Esophagus muscularis mucosa (tissue), 4 donors: ENCODE measurements at places on chromosomes 6 and 20. TPM values are rescaled to one million over a fixed set of nuclear protein-coding genes. Genes with fewer than 3 reads are reported as not detected.
A peak's percentile ranks its signal among the peaks of the same experiment; 100 is the strongest.

DNA sequence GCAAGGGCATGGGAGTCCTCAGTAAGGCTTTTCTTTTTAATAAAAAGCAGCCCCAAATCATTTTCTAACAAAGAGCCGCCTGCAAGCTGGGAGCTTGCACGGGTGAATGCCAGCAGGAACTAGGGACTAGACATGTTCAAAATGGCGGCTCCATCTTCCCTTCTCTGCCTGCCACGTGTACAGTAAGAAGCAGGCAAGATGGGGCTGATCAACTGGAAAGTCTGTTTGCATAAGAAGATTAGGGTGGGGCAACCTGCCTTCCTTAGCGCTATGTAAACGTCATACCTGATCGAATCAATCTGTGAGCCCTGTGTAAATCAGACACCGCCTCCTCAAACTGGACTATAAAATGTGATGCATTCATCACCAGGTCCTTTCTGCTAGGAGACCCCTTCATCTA lies 299.4 kb upstream of the SOX4 start:
- H3K36me3 ChIP-seq = no peaks in the 10 kb centered on the region
- H3K4me3 ChIP-seq = no peak overlapping the region
- H3K27me3 ChIP-seq = no peaks in the 10 kb centered on the region
- H3K4me1 ChIP-seq = no peaks in the 10 kb centered on the region
- no peak overlapping the region for H3K27ac ChIP-seq

GRCh38 chr6:126341126-126341525 lies 1.2 kb downstream of the CENPW start:
- peak overlapping the region; percentile 72 for H3K4me3 ChIP-seq
- H3K27me3 ChIP-seq = no peaks in the 10 kb centered on the region
- H3K4me1 ChIP-seq = peaks cover 11% of the 10 kb centered on the region
- H3K27ac ChIP-seq = no peak overlapping the region

The RWDD2A gene
- 4.5 TPM for total RNA-seq

GRCh38 chr6:33207552-33208090 lies 679 bp upstream of the RING1 start:
- H3K27me3 ChIP-seq = no peaks in the 10 kb centered on the region
- H3K36me3 ChIP-seq = peaks cover 12% of the 10 kb centered on the region
- peaks cover 67% of the 10 kb centered on the region for H3K4me1 ChIP-seq
- H3K27ac ChIP-seq = peak overlapping the region; percentile 97
- peak overlapping the region; percentile 76 for H3K4me3 ChIP-seq

The PACRG gene
- total RNA-seq = 1.8 TPM

The MSH5 gene
- 4.0 TPM for total RNA-seq

The ARMH2 gene
- total RNA-seq = not detected

GRCh38 chr6:137808836-137809315 lies 58.2 kb upstream of the TNFAIP3 start:
- H3K27ac ChIP-seq = peak overlapping the region; percentile 5
- no peaks in the 10 kb centered on the region for H3K27me3 ChIP-seq

- no peak overlapping the region for H3K27ac ChIP-seq
- no peak for DNase-seq
- peaks cover 6% of the 10 kb centered on the region for H3K36me3 ChIP-seq
- H3K4me1 ChIP-seq = peaks cover 14% of the 10 kb centered on the region
- H3K4me3 ChIP-seq = no peak overlapping the region
Observed at GRCh38 chr6:42366999-42367352, 84.8 kb downstream of the TRERF1 start.

- peak overlapping the region; percentile 50 for H3K27ac ChIP-seq
- peaks cover 39% of the 10 kb centered on the region for H3K4me1 ChIP-seq
- DNase-seq = no peak
- peak overlapping the region; percentile 33 for H3K4me3 ChIP-seq
Observed at GRCh38 chr20:20003031-20003954, 13.9 kb upstream of the NAA20 start.

The MOXD1 gene
- total RNA-seq = 15.0 TPM

DNA sequence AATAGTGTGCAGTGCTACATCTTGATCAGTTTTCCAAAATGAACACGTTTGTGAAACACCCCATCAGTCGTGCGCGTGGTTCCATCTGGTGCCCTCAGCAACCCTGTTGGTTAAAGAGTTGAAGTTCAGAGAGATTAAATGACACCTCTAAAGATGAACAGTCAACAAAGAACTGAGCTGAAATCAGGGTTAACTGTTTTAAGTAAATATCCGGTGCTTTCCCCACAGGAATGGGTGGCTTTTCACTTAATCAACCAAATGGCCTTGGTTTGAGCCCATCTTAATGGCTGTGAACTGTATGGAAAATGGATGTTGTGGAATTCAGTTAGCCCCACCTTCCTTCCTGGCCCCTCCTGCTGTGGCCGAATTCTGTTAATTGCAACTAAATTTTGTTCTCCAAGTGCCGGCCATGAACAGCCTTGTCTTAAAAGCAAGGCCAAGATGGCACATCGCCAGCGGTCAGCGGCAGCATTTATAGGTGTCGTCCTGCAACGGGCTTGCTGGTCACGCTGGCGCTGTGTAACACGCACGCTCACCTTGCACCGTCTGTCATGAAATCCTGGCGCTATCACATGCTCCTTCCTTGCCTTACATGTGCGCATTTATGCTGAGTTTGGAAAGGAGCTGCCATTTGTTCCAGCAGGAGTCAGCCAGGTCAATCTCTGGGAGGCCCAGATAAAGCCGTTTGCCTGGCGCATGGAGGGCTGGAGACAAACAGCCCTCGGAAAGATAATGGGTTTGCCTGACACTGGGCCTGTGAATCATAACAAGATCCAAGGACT lies 164.5 kb downstream of the ERMARD start:
- peaks cover 5% of the 10 kb centered on the region for H3K4me1 ChIP-seq
- no peak overlapping the region for H3K4me3 ChIP-seq
- no peaks in the 10 kb centered on the region for H3K27me3 ChIP-seq
- no peaks in the 10 kb centered on the region for H3K36me3 ChIP-seq

- DNase-seq = no peak
- H3K4me3 ChIP-seq = no peak overlapping the region
- H3K27ac ChIP-seq = no peak overlapping the region
- H3K27me3 ChIP-seq = no peaks in the 10 kb centered on the region
Observed at GRCh38 chr20:9323622-9324021, 190.8 kb upstream of the LAMP5 start.

The NKX2-2 gene
- total RNA-seq = not detected

DNA sequence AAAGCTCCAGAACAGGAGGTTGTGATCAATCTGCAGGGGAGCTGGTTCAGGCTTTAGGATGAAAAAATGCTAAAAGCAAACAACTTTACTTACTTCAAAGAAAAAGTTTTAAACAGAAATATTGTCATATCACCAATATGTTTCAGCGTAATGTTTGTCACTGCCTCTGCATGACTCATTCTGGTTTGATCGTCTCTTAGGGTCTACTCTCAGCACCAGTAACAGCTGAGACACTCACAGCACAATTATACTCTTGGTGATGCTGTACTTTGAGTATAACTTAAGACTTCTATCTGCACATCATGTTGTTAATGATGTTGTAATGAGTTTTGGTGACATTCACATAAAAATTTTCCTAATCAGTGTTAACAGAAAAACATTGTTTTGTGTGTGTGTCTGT lies 665.4 kb downstream of the EPM2A start:
- H3K36me3 ChIP-seq = no peaks in the 10 kb centered on the region
- no peaks in the 10 kb centered on the region for H3K27me3 ChIP-seq
- H3K27ac ChIP-seq = no peak overlapping the region
- no peak for DNase-seq
- H3K4me1 ChIP-seq = no peaks in the 10 kb centered on the region

The ERMARD gene
- total RNA-seq = 12.5 TPM

- H3K27ac ChIP-seq = no peak overlapping the region
- H3K4me1 ChIP-seq = peaks cover 6% of the 10 kb centered on the region
- H3K27me3 ChIP-seq = no peaks in the 10 kb centered on the region
- no peak overlapping the region for H3K4me3 ChIP-seq
- DNase-seq = no peak
Observed at GRCh38 chr20:16107172-16107870, 465.9 kb downstream of the KIF16B start.

GRCh38 chr6:168864541-168865460 lies 388.8 kb downstream of the THBS2 start:
- H3K27ac ChIP-seq = no peak overlapping the region
- H3K4me1 ChIP-seq = no peaks in the 10 kb centered on the region
- H3K27me3 ChIP-seq = no peaks in the 10 kb centered on the region
- H3K4me3 ChIP-seq = no peak overlapping the region

GRCh38 chr6:15107644-15108382 lies 138.1 kb upstream of the JARID2 start:
- H3K4me3 ChIP-seq = no peak overlapping the region
- no peaks in the 10 kb centered on the region for H3K4me1 ChIP-seq
- DNase-seq = no peak

The ADAM33 gene
- total RNA-seq = 45.4 TPM

The SAPCD1 gene
- total RNA-seq = not detected

GRCh38 chr6:28248916-28249315 lies 3.2 kb downstream of the ZKSCAN4 start:
- no peak overlapping the region for H3K27ac ChIP-seq
- H3K27me3 ChIP-seq = no peaks in the 10 kb centered on the region
- no peak overlapping the region for H3K4me3 ChIP-seq
- peaks cover 56% of the 10 kb centered on the region for H3K36me3 ChIP-seq

The SLC25A27 gene
- total RNA-seq = 22.3 TPM

The DEFB124 gene
- total RNA-seq = not detected

The NKX2-4 gene
- not detected for total RNA-seq

The RSPH9 gene
- not detected for total RNA-seq

- no peaks in the 10 kb centered on the region for H3K4me1 ChIP-seq
- H3K36me3 ChIP-seq = no peaks in the 10 kb centered on the region
- H3K4me3 ChIP-seq = no peak overlapping the region
- no peak for DNase-seq
- H3K27ac ChIP-seq = no peak overlapping the region
Observed at GRCh38 chr6:120735641-120736040, 598.6 kb downstream of the TBC1D32 start.

DNA sequence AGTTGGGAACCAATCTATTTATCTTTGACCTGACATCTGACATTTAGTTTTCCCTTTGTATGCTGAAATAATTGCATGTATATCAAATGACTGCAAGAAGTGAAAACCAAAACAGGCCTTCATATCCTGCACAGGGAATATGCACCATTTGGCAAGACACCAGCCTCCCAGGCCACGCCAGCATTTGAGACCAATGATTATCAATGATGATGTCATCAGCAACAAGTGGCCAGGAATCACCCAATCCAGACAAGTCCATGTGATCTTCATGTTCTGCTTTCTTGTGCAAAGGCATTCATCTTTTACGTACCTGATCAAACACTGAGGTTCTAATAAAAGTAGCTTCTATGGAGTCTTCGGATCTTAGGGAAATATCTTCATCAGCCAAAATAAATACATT lies 107.4 kb upstream of the TENT5A start:
- DNase-seq = no peak
- no peaks in the 10 kb centered on the region for H3K27me3 ChIP-seq
- no peak overlapping the region for H3K4me3 ChIP-seq
- no peak overlapping the region for H3K27ac ChIP-seq
- no peaks in the 10 kb centered on the region for H3K4me1 ChIP-seq

- no peaks in the 10 kb centered on the region for H3K4me1 ChIP-seq
- no peak overlapping the region for H3K27ac ChIP-seq
- H3K4me3 ChIP-seq = no peak overlapping the region
- no peaks in the 10 kb centered on the region for H3K27me3 ChIP-seq
- H3K36me3 ChIP-seq = no peaks in the 10 kb centered on the region
Observed at GRCh38 chr6:130513770-130514169, 148.0 kb downstream of the TMEM200A start.

The NFKBIL1 gene
- total RNA-seq = 24.4 TPM

DNA sequence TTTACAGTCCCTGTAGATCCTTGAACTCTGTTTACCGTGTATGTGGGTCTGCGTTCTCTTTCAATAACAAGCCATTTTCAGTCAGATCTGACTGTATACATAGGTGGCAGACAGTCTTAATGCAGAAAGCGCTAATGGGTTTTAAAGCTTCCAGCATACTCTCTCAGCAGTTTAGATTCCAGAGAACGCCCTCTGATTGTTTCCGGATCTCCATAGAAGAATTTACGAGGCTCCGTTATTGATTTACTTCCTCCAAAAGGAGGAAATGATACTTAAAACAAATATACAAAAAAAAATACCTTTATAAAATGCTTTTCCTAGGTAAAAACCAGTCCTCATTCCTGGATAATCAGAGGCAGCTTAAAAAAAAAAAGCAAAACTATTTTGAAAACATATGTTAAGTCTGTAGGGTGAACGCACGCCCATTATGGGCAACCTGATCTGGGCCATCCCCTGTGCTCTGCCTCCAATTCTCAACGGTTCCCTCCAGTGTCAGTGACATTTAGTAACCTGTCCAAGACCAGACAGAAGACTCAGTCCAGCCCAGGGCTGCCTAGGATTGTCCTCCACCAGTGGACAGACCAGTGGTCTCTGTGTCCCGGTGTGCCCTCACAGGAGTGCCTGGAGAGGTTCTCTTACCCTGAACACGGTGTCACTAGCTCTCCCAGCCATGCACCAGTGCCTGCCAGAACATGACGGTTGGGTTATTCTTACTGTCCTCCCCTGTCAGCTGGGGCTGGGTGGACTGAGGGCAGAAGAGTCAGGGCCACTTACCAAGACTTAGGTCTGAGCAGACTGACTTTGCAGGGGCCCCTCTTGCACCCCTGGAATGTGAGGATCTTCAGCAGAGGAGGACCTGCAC lies 217.3 kb downstream of the ARID1B start:
- H3K4me3 ChIP-seq = no peak overlapping the region
- H3K36me3 ChIP-seq = no peaks in the 10 kb centered on the region
- no peak overlapping the region for H3K27ac ChIP-seq
- DNase-seq = no peak
- H3K27me3 ChIP-seq = no peaks in the 10 kb centered on the region

DNA sequence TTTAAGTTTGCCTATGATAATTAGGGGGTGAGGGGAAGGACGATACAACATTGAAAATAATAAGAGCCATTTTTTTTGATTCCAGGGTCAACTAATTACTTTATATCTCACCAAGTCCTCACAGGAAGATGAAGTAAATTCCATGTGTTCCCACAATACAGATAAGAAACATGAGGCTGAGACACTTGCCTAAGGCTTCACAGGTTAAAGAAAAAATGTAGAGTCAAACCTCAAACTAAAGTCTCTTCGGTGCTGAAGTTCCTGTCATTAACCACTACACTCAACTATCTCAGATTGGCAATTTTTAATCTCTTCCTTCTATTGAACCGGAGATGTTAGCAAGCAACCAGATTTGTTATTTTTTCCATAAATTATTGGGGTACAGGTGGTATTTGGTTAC lies 33.0 kb downstream of the MRAP2 start:
- no peaks in the 10 kb centered on the region for H3K4me1 ChIP-seq
- H3K36me3 ChIP-seq = no peaks in the 10 kb centered on the region
- no peaks in the 10 kb centered on the region for H3K27me3 ChIP-seq

GRCh38 chr20:46025376-46025783 lies 3.6 kb upstream of the SLC12A5 start:
- H3K36me3 ChIP-seq = no peaks in the 10 kb centered on the region
- H3K27me3 ChIP-seq = peaks cover 54% of the 10 kb centered on the region

The OR2H2 gene
- total RNA-seq = not detected
